ENCODE measurements at places on chromosomes 12 and 14.
A peak's percentile ranks its signal among the peaks of the same experiment; 100 is the strongest.

DNA sequence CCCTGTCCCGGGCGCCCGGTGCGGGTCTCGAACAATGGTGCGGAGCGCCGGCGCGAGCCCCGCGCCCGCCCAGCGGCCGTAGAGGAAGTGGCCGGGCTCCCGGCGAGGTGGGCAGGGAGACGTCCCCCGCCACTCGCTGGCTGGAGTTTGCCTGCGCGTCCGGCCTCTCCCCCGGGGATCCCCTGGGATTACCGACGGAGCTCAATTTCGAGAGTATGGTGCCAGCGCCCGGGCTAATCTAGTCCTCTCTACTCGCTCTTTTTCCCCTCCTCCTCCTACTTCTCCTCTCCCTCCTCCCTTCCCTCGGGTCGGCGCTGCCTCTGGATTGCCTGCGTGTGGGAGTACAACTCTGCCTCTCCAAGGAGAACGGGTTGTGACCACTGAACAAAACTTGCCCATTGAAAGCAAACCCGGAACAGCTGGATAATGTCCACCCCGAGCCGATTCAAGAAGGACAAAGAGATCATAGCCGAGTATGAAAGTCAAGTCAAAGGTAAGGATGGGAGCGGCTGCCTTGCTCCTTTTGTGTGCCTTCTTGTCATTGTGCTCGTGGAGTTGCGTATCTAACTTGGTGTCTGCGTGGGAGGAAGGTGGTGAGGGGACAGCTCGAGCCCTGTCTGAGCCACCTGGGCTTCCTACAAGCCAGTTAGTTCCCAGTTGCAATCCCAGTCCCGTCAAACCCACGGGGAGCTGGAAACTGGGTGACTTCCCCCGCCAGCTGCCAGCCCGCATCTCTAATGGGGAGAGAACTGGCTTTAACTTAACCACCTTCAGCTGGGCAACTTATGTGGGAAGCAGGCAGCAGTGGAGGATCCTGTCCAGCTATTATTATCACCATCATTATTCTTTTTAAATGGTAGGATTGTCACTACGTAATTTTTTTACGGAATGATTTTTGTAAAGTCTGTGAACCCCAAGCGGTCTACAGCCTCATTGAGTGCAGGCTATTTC is at the start of gene SRGAP1:
Gene SRGAP1, plus strand, starts transcription at position 310 of the 951 bp plus-strand sequence. Its CDS starts 117 bp downstream, at position 427.
- peak; percentile 44 for DNase-seq

- DNase-seq = no peak
Measured at GRCh38 chr12:100651694-100652093, 78.2 kb downstream of the GAS2L3 start.

GRCh38 chr14:99908653-99909250 is 115.5 kb downstream of the EML1 start:
- no peak for DNase-seq

GRCh38 chr14:78010688-78011087 is 159.5 kb upstream of the NRXN3 start:
- DNase-seq = no peak

DNA sequence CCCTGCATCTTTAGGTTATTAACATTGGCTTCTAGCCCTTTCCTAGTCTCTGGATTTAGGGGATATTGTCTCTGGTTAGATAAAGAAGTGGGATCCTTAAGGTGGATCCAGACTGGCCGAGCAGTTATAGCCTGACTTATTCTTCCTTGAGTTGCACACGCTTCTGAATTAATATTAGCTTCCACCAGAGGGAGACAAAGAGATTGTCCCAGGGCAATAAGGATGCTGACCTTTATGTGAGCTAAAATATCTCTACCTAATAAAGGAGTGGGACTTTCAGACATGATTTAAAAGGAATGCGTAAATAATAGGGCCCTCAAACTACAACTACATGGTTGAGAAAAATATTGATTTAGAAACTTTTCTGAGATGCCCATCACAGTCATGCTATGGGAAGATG is 139.7 kb downstream of the SLCO1B3 start:
- no peak for DNase-seq

DNA sequence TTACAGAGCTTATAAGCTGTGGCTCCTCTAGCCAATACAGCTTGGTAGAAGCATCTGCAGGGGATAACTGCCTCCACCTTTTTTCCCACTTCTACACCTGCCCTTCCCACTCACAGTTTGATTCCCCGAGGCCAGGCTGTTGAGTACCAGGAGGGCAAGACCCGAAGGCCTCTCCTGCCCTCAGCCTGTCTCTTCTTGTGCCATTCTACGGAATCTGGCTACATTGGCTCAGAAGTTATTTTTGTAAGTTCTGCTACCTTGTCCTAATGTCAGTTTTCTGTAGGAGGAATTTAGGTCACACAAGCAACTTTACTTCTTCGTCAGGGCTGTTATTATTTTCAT is 11.7 kb downstream of the FBXL14 start:
- DNase-seq = no peak

DNA sequence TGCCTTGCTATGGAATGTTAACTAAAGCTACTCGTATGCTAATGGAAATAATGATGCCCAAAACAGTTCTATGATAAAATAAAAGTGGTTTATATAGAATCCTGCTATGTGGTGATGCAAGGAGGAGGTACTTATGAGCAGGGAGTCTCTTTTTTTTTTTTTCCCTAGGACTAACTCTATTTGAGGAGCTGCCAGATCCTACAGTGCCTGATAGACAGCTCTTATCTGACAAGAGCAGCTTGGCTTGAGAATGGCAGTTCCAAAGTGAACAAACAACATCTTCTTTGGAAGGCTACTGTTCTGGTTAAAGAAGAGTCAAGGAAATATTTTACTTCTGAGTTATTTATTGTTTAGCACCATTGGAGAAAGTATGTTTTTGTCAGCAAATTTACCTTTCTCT is 10.2 kb upstream of the ACSM4 start:
- DNase-seq = no peak

GRCh38 chr12:68455691-68456345 is 123.7 kb upstream of the MDM1 start:
- DNase-seq = no peak

DNA sequence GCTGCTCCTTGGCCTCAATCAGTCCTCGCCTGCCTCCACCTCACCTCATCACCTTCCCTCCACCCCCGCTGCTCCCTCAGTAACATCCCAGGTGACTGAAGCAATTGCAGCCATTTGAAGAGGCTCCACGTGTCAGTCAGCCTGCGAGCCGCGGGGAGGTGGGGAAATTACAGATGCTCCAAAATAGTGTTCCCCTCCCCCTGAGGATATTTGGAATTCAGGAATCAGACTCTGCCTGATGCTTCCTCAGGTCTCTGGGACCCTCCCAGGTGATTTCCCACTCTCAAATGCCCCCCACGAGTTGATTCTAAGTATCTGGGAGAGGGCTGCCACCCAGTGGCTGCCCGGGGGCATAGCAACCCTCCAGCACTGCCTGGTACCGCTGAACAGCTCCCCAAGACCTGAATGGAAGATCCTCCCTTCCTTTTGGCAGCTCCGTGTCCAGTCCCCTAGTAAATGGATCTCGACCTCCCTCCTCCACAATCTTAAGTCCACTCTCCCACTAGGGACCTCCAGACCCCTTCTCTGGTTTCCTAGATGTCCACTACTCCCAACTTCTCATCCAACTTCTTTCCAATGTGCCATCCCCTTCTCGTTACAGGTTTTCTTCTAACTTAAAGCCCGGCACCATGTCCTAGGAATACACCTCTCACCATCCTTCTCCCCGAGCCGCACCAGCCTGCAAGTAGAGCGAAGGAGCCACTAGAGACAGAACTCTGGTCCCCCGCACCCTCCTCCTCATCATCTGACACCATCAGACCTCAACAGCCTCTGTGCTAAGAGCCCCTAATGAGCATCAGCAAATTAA is 1.4 kb upstream of the ASIC1 start:
- no peak for DNase-seq

GRCh38 chr12:46944088-46944487 is 118.3 kb upstream of the SLC38A4 start:
- DNase-seq = peak; percentile 49

DNA sequence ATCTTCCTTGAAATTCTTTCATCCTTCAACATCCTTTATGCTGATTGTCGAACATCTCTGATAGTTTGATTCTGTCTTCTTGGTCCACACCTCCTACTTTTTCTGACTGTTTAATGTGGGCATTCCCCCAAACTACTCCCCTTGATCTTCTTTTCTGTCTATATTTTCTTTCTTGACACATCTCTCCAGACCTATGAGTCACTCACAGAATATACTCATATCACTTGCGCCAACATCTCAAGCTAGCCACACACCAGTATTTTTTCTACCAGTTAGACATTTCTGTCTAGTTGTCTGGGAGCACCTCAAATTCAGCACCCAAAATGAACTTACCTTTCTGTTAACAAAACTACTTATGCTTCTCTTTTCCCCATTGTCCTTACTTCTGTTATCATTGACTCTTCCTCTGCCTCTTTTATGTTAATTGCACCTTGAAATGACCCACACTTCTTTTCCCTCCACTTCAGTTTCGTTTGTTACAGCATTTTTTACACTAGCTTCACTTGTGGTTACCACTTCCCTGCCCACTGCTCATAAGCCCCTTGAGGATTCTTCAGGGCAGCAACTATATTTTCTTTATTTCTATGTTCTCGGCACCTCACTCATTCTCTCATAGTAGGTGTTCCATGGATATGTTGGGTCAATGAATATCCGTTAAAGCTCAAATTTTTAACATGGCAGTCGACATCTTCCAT is 33.5 kb downstream of the TSHR start:
- DNase-seq = no peak

DNA sequence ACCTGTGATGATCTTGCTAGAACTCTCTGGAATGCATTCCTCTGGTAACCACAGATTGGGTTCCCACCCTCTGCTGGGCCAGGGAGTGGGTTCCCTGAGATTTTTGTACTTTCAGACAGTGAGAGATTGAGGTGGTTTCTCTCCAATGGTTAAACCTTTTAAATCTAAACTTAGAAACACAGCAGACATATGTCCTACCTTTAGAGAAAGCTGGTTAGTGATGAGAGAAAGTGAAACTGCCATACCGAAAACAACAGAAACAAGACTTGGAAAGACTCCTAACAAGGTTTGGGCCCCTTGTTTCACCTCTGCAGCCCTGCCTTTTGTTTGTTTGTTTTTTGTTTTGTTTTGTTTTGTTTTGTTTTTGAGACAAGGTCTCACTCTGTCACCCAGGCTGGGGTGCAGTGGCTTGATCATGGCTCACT is 9.7 kb upstream of the SGPP1 start:
- DNase-seq = no peak

DNA sequence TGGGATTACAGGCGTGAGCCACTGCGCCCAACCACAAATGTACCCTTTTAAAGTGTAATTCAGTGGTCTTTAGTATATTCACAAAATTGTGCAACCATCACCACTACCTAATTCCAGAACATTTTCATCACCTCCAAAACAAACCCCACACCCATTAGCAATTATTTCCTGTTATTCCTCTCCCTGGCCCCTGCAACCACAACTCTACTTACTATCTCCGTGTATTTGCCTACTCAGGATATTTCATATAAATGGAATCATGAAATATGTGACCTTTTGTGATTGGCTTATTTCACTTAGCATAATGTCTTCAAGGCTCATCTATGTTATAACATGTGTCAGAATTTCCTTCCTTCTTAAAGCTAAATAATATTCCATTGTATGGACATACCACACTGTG is 16.0 kb upstream of the AQP2 start:
- no peak for DNase-seq

DNA sequence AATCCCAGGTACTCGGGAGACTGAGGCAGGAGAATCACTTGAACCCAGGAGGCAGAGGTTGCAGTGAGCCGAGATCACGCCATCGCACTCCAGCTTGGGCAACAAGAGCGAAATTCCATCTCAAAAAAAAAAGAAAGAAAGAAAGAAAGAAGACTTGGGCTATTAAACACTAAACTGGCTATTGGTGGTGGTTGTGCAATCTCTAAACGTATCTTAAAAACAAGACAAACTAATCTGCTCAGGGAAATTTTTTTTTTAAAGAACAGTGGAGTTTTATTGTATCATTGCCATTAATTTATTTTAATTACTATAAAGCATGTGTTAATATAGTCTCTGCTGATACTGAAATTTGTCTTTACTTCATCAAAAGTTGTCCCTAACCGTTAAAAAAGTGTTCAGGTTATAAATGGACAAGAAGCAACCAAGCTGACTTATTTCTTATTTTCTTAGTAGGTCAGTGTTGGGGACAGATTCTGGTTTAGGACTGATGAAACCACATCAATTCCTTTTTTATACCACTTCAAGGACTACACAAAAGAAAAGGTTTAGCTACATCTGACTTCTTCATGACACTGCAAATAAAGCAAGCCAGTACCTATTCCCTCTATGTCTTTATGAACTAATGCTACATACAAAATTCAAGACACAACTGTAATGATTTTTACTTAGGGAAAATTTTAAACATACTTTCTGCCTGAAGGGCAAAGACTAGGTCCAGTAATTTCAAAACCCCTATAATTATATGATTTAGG is 68.7 kb upstream of the KRAS start:
- no peak for DNase-seq

GRCh38 chr12:52032446-52032803 is 18.8 kb upstream of the NR4A1 start:
- no peak for DNase-seq

DNA sequence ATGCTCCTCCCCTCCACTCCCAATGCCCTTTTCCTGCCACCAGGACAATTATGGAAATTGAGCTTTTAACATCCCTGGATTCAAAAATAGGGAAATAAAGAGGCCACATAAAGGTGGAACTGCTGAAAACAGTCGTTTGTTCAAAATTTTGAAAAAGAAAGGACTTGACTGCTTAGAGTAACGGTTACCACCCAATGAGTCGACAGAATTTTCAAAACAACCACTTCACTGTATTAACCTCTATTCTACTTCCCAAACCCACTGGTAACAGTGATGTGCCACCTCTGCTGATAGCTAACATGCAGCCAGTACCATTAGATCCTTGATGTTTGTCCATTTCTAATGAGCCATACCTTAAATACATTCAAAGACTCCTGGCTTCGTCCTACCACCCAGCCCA is 4.9 kb downstream of the ST8SIA1 start:
- DNase-seq = no peak

- no peak for DNase-seq
Measured at GRCh38 chr12:11412731-11413130, 17.4 kb upstream of the PRB2 start.

- DNase-seq = no peak
Measured at GRCh38 chr14:92368001-92368400, 45.0 kb downstream of the SLC24A4 start.

DNA sequence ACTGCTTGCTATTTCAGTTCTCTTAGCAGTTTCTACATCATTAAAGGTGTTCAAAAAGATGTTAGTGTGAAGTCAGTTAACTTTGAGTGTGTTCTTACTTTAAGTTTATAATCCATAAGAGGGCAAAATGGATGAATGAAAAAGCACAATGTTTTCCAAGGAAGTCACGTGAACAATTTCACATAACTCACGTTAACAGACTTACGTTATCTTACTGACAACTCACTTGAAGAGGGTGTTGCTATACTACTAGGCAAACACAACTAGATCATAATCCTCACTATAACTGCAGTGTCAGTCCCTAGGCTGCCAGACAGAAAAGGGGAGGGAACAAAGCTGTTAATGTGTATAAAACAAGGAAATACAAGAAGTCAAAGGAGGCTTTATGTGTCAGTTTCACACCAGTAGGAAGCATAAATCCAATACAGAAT is 6.4 kb downstream of the SLC2A13 start:
- no peak for DNase-seq

- no peak for DNase-seq
Measured at GRCh38 chr14:33210311-33210710, 271.6 kb downstream of the NPAS3 start.

GRCh38 chr12:95351748-95352147 is 122.2 kb upstream of the METAP2 start:
- no peak for DNase-seq

GRCh38 chr12:26247873-26248272 is 52.5 kb downstream of the SSPN start:
- no peak for DNase-seq

Data from NCI-H1930 (cell line).